Erythroblast (primary cell): ENCODE measurements at places on chromosomes 5 and 9.

DNA sequence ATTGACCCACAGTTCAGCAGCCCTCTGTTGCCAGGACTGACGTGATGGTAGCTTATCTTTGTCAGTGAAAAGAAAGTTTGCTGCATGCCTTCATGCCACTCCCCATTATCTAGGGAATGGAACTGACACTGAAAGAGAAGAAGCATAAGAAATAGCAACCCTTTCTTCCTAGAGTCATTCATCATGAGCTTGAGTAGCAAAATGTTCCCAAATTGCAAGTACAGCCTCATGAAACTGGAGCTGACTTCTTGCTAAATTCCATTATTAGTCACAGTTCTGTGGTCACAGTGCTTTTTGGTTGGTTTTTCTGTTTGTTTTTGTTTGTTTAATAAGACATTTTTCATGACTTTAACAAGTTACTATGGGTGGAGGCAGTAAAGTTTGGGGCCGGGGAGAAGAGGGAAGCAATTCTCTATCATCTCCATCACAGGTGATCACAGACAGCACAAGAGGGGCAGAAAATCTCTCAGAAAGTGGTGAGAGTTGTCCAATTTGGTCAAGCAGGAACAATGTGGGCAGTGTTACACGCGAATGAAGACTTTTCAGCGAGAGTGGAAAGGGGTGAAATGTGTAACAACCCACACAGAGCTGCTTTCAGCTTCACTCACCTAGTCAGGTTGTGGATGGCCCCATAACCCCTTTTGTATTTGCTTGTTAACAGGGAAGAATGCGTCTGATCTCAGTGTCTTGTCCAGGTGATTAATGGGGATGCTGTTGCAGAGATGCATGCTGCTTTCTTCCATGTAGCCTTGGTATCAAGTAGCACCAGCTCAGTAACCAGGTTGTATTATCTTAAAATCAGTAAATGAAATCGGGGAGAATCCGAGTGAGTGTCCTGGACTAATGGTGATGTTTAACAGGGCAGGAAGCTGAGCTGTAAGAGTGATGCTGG lies 440.4 kb downstream of the DMRT2 start:
- DNase-seq: no peak

DNA sequence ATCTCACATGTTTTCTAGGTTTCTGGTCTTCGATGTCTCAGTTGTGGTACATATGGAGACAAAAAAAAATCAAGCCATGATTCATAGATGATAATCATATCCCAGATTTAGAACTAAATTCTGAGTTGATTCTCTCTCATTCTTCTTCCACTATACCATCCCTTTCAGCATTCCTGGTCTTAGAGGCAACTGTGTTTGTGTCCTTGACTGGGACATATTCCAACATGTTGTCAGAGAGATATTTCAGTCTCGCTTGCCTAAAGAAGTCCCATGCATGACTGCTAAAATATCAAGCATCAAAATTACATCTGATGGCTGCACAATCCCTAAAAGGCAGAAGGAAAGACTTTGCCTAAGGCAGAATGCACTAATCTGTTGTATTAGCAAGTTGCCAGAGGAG lies 236.6 kb downstream of the PSAT1 start:
- no peak for DNase-seq

- DNase-seq: peak; percentile 69
These were observed 13.5 kb downstream of the SH3TC2 start for GRCh38 chr5:149049371-149049781.

- DNase-seq: no peak
These were observed 30.0 kb downstream of the TGFBR1 start for GRCh38 chr9:99134893-99135341.

GRCh38 chr9:4346131-4346530 lies 46.3 kb upstream of the GLIS3 start:
- no peak for DNase-seq

GRCh38 chr9:81631218-81631745 lies 58.1 kb downstream of the TLE1 start:
- DNase-seq: no peak

DNA sequence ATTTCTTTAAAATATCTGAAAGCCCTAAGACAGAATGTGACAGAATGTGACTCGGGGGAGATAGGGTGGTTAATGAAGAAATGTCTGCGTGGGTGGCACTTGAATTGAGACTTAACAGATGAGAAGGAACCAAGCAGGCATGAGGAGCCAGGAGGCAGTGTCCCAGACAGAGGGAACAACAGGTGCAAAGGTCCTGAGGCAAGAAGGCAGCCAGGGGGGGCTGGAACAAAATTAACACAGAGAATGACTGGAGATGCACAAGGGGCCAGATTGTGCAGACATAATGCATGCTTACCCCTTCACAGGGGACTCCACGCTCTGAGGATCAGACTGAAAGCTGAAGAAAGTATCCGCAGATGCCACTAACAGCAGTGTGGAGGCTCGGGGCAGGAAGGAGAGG lies 1.7 kb downstream of the LMAN2 start:
- no peak for DNase-seq

DNA sequence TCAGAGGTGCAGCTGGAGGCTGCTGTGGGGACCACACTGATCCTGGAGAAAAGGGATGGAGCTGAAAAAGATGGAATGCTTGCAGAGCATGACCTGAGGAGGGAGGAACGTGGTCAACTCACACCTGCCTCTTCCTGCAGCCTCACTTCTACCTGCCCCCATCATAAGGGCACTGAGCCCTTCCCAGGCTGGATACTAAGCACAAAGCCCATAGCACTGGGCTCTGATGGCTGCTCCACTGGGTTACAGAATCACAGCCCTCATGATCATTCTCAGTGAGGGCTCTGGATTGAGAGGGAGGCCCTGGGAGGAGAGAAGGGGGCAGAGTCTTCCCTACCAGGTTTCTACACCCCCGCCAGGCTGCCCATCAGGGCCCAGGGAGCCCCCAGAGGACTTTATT lies 5.9 kb upstream of the SLC6A7 start:
- no peak for DNase-seq

GRCh38 chr9:137273611-137274320 lies 3.8 kb upstream of the TOR4A start:
- no peak for DNase-seq

DNA sequence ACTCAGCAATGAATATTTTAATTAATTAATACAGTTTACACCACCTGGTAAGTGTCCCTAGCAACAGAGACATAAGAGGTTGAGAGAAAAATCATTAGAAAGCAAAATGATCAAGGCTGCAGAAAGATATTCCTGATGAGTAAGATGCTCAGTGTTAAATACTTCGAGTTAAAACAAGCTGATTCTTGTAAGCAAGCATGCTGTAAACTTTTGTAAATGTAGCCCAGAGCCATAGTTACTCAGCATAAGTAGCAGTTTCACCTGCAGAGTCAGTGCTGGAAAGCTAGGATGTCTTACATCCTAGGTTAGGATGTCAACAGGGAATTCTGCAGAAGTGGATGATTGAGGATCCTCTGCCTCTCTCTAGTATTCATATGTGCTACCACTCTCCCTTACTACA lies 4.2 kb downstream of the PRKACG start:
- DNase-seq: no peak

DNA sequence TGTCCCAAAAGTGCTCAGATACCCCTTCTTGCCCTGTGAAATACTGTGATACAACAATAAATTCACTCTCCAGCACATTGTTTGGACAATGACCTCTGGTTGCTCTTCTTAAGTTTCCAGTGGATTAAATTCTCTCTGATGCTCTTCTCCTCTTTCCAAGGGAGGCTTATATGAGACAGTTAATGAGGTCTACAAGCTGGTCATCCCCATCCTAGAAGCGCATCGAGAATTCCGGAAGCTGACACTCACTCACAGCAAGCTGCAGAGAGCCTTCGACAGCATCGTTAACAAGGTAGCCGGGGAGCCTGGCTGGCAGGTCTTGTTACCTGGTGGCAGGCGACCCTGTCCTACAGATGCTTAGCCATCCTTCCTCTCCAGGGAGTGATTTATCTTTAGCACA lies 226.5 kb downstream of the DOCK8 start:
- DNase-seq: no peak

GRCh38 chr9:121268598-121268850 lies 562 bp downstream of the GSN start:
- no peak for DNase-seq

DNA sequence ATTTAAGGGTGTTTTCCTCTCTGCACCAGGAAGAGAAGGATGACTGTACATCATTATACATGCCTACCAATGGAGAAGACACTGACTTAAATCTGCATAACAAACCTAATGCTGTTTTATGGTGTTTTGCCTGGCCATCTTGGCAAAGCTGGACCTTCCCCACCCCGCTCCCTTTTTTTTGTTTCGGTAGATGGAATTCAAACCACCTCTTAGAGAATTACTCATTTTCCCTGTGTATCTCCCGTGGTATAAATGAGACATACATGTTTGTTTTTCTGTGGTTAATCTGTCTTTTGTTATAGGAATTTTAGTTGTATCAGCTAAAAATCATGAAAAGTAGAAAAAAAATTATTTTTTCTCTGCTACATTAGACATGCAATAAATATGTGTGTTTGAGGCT lies 28.8 kb downstream of the IL12B start:
- DNase-seq: no peak

DNA sequence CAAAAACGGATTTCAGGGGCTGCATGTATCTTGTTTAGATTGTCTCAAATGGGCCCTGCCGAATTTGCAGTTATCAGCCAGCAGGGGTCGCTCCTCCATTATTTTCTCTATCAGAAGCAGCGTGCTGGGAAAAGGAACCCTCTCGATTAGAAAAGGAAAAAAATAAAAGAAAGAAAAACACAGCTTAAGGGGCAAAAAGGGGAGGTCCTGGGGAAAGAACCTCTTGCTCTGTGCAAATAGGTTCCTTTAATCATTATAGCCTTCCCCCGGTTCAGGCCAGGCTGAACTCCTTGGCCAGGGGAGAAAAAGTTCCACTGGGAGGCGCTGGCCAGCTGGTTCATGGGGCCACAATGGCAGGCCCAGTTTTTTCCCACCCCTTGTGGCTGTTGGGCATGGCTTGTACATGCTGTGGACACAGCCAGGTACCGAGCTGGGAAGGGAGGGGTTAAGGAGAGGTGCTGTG lies 25.0 kb upstream of the CAPSL start:
- DNase-seq: peak; percentile 30

DNA sequence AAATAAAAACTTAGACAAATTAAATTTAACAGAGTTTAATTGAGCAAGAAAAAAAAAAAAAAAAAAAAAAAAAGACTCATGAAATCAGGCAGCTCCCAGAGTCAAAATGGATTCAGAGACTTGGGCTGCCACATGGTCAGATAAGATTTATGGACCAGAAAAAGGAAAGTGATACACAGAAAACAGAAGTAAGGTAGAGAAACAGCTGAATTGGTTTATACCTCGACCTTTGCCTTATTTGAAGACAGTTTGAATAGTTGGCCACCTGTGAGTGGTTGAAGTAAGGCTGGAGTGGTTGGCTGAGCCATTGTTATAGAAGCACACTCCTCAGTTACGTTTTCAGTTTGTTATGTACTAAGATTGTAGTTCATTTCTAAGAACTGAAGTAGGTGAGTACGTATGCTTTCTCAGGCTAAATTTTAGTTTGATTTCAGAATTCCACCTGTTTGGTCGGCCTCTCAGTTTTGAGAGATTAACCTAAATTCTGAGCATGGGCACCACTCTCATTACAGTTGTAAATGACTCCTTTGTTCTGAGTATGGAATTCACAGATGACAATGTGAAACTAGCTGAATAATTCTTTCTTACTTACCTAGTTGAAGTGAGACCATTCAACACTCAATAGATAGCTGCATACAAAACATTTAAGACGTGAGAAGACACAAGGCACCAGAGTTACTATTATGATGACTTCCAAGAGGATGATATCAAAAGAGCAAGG lies 149.0 kb downstream of the AOPEP start:
- no peak for DNase-seq

DNA sequence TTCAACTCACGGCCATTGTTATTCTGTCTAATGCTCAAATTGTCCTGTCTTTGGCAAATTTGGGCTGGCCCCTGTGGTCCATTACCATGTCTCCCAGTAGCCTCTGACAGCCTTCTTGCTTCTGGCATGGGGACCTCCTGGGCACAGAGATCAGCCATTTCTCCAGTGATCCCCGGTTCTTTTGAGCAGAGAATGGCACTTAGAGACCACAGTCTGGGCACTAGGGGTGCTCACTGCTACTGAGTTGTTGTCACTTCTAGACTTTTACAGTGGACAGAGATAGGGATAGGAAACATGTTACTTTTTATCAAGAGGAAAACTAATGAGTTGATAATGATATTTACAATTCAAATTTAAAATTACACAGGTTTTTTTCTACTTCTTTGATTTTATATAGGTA lies 47.6 kb upstream of the BARHL1 start:
- DNase-seq: no peak

DNA sequence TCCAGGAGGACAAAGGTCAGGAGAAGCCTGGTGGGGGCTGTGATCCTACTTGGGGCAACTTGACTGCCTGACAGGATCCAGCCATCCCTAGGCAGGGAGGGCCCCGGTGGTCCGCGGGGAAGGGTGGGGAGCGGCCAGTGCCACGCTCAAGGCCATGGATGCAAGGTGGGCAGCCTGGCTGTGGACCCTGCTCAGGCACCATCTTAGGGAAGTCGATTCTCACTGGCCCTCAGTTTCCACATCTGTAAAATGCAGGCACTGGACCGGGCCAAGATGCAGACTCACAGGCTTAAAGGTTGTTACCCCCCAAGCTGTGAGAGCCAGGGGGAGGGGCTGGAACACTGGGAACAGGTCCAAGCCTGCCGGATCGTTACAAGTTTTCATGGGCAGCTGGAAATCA lies 8.7 kb upstream of the DOLPP1 start:
- DNase-seq: no peak

DNA sequence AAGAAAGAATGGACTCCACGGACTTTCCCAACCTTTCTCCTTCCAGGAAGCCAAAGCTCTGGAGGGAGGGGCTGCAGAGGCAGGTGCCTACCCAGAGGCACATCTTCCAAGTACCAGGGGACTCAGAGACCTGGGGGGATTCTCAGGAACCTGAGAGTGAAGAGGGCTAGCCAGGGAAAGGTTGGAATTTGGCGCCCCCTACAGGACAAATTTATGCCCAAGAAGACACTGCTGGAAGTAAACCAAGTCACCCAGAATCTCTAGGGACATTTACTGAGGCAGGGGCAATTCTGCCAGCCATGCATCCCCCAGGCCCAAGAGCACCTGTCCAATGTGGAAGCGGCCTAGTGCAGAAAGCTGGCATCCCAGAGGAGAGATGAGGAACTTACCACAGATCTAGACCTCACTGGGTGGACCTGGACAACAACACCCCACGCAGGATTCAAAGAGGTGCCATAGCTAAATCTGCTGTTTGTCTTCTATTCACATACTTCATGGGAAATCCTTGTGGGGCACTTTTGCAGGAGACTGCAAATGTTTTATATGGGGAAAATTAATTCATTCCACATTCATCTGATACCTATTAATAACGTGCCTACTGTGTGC lies 25.9 kb upstream of the IDNK start:
- DNase-seq: peak; percentile 38

GRCh38 chr5:56755036-56755555 lies 60.3 kb upstream of the MAP3K1 start:
- DNase-seq: no peak
